Head of caudate nucleus (tissue), 42 donors: ENCODE measurements at places on chromosomes 7 and 10.

DNA sequence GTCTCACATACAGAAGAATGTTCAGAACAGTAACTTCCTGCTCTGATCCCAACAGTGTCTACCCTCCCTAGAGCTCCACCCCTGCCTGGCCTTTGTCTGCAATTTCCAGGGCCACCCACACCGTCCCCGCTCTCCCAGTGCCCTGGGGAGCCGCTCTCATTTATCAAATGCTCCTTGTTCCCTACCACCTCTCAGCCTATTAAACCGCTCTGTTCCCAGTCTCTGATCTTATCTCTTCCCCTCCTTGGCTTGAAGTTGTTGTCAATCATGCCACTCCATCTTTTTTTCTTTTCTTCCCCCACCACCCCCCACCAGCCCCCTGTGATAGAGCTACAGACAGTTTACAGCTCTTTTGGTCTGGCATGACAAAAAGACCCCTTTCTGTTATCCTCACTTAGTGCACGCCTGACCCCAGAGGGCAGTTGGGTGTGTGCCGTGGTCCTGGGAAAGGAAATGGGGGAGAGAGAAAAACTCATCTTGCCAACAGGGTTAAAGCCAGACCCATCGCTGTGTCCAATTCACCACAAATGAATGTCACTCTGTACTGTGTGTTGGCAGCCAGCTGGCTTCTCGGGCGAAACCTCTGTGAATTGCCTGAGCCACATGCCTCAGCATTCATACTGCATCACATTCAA lies 28.8 kb upstream of the HECTD2 start:
- peak; percentile 29 for DNase-seq

- DNase-seq = no peak
Measured at GRCh38 chr7:74023092-74023536, 4.9 kb upstream of the ELN start.

- no peak for DNase-seq
Measured at GRCh38 chr10:120987359-120987758, 136.2 kb downstream of the WDR11 start.

- peak; percentile 54 for DNase-seq
Measured at GRCh38 chr10:128035557-128035973, 90.7 kb downstream of the MKI67 start.

DNA sequence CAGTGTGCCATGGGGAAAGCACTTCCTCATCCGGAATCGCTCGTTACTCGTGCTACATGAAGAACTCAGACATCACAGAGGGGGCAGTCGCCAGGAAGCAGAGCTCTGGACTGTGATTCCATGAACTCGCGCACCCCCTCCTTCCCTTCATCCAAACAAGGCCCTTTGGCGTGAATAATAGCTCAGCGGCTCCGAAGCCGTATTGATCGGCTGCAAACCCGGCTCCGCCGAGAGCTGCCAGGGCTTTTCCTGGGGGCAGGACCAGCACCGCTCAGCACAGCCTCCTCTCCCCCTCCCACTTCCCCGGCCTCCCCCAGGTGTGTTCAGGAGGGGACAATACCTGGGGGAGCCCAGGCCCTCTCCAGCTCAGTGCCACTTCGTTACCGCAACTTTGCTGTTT lies 129.0 kb upstream of the TCF7L2 start:
- DNase-seq = no peak

- no peak for DNase-seq
Measured at GRCh38 chr10:3803927-3804741, 19.1 kb upstream of the KLF6 start.

- no peak for DNase-seq
Measured at GRCh38 chr10:54985732-54986131, 184.7 kb upstream of the PCDH15 start.

- no peak for DNase-seq
Measured at GRCh38 chr10:120732067-120732466, 119.1 kb upstream of the WDR11 start.

DNA sequence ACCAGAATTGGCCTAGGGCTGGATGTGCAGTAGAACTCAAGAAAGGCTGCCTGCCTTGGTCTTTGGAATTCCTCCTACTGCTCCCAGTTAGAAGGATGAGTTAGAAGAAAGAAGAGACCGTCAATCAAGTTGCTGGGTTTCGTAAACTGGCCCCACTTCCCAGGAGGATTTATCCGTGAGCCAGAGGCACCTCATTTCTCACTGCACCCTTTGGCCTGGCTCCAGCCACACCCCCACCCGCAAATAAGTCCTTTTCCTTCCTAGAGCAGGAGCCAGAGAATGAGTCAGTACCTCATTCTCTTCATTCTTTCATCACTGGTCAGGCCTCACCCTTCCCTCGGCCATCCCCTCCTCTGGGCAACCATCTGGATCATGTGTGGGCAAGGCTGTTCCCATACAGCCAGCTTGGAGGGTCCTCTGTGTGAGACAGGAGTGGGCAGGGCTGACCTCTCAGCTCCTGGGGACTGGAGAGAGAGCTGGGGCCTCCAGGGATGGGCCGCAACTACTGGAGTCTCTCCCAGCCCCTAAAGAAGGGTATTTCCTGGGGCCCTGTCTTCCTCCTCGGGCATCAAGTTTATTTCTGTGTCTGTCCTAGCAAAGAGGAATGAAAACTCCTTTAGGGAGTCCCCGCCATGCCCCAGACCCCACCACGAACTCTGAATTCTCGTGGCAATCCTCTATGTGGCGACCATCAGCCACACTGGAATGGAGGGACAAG lies 87.2 kb upstream of the DUSP5 start:
- DNase-seq = no peak

DNA sequence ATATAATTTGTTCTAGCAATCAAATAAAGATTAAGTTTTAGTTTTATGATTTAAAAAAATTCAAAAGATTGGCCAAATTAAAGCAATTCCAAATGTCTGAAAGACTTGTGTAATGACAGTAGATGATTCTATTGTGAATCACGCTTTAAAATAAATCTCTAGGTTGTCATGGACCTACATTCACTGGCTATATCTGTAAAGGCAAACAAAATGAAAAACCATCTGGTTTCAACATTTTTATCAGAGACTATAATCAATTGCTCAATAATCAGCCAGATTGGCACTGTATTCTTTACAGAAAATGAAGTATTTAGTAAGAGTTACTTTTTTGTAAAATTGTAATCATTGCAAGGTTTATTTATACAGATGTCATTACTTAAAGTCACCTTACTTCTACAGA lies 60.7 kb downstream of the DGKB start:
- no peak for DNase-seq

DNA sequence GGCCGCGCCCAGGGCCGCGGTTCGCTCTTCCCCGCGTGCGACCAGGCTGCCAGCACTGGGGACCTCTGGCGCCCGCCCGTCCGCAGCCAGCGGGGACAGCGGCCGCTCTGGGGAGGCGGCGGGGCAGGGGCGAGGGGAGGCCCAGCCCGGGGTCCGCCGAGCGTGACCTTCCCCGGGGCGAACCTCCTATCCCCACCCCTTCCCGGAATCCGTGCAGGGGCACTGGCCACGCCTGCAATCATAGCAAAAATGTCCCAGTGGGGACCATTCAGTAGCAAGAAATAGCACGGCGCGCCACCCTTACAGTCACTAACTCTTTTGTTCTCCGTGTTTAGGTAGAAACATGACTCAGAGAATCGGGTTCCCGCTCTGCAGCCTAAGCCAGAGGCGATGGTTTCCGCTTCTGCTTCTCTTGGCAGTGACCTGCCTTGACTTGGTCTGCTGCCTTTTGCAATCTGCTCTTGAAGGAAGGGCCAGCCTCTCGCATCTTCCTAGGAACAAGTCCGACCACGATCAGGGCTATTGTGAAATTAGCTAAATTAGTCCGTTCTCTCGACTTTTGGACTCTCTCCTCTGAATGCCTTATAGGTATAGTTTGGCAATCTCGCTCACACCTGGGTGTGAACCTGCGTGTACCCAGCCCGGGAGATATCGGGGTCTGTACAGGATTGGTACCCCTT lies 79.3 kb upstream of the ACBD5 start:
- peak; percentile 40 for DNase-seq

DNA sequence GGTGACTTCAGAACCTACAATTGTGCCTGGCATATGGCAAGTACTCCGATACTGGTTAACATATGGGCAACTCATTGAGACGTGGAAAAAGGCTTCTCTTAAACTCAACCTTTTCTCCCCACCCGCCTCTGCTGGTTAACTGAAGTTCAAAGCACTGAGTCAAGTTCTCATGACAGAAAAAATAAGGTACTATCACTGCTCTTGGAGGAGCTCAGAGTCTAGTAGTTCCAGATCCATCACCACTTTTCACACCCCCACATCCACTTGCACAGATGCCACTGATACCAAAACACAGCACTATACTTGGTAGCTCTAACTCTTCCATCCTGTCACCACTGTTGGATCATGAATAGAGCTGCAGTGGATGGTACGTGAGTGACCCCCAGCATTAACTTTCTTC lies 36.2 kb downstream of the CCDC6 start:
- peak; percentile 59 for DNase-seq

- DNase-seq = no peak
Measured at GRCh38 chr7:149476791-149477190, 15.9 kb upstream of the ZNF777 start.

GRCh38 chr10:78623578-78624215 lies 445.1 kb upstream of the ZMIZ1 start:
- DNase-seq = no peak

DNA sequence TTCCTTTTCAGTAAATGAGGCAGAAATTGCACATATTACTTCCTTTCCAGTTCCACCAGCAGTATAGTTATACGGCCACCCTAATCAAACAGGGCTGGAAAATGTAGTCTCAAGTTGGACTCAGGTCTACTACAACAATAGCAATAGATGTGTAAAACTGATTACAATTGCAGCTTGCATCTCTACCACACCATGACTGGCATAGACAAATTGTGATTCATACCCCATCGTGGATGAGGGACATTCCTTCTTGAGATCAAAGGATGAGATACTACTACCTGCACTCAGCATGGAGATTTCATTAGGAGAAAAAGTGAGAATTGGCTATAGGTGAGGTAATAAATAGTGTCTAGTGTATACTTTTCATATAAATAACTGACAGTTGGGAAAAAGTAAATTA lies 1220.8 kb downstream of the TYW1 start:
- no peak for DNase-seq

DNA sequence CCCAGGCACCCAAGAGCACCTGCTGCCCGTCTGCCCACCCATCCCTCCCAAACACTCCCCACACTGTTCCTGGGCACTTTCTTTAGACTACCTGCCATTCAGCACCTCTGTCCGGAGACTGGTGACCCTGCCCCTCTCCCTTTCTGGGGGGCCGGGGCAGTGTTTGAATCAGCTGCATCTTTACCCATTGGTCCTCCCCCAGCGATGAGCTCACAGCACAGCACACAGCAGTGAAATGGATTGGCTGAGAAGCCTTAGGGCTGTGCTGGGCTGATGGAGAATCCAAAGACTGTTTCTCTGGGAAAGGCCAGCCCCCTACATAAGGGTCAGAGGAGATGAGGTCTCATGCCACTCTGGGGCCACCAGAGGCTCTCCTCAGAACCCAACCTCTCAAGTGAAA lies 40.2 kb downstream of the VWA2 start:
- no peak for DNase-seq

DNA sequence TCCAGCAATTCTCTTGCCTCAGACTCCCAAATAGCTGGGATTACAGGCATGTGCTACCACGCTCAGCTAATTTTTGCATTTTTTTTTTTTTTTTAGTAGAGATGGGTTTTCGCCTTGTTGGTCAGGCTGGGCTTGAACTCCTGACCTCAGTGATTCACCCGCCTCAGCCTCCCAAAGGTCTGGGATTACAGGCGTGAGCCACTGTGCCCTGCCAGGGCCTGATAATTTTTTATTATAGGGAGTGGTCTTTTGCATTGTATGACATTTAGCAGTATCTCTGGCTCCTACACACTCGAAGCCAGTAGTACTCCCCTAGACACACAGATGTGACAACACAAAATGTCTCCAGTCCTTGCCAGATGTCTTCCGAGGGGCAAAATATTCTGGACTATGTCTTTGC lies 124.0 kb downstream of the DKK1 start:
- no peak for DNase-seq

- DNase-seq = no peak
Measured at GRCh38 chr10:59063491-59063890, 113.0 kb upstream of the PHYHIPL start.
